ENCODE measurements at places on chromosomes 1 and 21.
A peak's percentile ranks its signal among the peaks of the same experiment; 100 is the strongest.

DNA sequence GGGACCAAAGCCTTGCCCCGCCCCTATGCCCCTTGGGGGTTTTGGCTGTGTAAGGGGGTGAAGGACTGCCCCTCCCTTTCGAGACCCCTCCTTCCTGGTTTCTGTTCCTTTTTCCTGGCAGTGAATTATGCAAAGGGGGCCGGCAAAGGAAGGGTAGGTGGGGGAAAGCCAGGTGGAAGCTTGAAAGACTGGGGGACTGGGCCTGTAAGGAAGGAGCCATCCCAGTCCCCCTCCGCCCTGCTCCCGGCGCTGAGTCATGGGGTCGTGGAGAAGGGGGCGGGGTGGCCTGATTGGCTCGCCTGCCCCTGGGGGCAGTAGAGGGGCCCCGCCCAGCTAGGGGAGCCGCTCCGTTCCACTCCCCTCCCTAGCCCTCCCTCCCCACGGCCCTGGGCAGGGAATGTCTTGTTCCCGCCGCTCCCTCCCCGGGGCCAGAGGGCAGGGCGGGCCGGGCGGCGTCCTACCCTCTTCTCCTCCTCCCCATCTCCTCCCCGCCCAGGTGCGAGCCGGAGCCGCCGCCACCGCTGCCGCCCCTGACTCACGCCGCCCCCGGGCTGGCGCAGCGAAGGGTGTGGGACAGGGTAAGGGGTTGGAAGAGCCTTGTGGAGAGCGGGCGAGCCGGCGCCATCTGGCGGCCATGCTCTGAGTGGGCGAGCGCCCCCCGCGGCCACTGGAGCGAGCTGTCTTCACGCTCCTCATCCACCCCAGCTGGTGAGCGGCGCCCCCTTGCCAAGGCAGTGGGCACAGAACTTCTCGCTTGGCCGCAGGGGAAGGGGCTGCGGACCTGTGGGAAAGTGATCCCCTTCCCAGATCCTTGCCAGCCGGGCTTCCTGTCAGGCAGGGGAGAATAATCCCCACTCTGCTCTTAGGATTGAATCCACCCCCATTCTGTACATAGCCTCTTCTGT lies 14.7 kb downstream of the ZBTB7B start:
- DNase-seq = peak; percentile 83

- no peak for DNase-seq
Measured at GRCh38 chr1:59354709-59355337, 57.9 kb downstream of the FGGY start.

GRCh38 chr1:7042322-7043190 lies 257.3 kb downstream of the CAMTA1 start:
- DNase-seq = peak; percentile 27

- DNase-seq = no peak
Measured at GRCh38 chr21:16022921-16023320, 293.1 kb downstream of the USP25 start.

DNA sequence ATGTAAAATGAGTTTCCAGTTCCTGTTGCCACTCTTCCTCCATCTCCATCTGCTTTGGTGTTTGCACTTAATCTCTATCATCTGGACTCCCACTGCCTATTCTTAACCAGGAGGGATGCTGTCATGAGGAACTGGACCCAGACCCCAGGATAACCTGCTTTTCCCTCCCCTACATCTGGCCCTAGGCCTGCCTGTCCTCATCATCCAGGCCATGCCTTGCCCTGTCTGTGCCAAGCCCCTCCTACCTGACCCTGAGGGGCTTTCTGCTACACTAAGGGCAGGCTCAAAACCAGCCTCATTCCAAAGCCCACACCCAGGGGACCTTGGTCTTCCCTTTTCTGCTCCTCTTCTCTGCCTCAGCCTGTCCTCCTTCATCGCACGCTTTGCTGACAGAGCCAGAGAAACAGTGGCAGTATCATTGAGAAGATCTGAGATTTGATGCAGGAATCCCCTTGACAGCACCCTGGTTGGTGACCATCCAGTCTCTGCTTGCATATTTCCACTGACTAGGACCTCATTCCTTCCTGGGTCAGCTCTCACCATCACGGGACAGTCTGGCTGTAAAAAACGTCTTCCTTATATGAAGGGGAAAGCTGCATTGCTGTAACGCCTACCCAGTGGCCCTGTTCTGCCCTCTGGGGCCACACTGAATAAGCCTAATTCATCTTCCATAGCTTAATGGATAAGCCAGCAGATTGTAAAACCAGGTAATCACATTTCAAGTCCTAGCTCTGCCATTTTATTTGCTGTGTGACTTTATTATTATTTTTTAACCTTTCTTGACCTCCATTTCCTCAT lies 38.8 kb downstream of the PLXNA2 start:
- DNase-seq = no peak

DNA sequence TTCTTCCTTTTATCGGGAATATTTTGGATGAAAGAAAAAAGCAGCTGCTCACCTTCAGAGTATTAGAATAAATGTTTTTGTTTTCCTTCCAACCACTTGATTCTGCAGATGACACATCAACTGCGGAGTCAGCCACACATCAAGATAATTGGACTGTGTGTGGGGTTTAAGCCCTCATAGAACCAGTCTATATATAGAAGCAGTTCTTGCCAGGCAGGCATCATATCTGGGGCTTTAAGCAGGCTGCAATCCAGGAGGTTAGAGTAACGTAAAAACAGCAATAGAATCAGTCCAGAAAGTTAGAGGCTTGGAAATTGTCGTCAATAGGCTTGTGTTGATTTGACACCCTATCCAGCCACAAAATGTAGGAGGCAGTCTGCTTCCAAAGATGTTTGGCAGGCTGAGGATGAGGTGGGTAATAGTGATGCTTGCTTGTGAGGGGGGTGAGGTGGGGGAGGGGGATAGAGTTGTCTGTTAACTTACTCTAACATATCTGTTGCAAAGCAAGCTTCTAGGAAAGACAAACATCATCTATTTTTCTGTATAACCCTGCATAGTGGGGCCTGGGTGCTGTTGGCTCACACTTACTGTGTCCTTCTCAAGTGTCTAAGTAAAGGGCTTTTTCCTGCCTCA lies 64.8 kb downstream of the PEX14 start:
- DNase-seq = no peak

DNA sequence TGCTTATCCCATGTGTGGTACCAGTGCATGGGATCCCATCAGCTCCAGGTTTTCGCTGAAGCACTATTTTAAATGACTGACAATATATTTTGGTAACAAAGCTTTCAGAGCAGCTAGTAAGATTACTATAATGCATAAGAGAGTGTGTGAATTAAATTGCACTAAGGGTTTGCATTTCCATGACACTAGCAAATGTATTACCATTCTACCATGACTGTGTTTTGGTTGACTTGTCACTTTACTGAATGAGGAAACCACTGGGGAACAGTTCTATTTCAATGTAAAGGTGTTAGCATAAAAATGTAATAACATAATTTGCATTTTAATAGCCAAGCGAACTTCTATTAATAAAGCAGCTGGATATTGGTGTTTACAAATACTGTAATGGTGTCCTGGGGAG lies 31.7 kb upstream of the ERO1B start:
- no peak for DNase-seq

GRCh38 chr1:112388436-112388835 lies 7.6 kb upstream of the CTTNBP2NL start:
- DNase-seq = no peak

DNA sequence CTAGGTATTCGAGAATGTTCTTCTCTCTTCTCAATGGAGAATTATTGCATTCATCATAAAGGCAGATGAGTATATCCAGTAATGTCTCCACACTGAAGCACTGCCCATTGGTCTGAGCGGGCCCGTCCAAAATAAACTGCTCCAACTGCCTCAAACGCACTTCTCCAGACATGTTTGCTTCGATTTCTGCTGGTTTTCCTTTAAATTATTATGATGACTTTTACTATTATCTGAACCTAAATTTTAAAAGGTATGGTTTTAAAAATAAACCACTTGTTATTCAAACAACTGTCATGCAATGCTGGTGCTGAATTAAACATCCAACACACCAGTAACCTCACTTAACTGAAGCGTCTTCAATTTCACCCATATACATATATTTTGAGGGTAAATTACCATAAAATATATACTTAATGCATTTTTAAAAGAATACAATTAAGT lies 1.3 kb downstream of the CDC42BPA start:
- peak; percentile 45 for DNase-seq

DNA sequence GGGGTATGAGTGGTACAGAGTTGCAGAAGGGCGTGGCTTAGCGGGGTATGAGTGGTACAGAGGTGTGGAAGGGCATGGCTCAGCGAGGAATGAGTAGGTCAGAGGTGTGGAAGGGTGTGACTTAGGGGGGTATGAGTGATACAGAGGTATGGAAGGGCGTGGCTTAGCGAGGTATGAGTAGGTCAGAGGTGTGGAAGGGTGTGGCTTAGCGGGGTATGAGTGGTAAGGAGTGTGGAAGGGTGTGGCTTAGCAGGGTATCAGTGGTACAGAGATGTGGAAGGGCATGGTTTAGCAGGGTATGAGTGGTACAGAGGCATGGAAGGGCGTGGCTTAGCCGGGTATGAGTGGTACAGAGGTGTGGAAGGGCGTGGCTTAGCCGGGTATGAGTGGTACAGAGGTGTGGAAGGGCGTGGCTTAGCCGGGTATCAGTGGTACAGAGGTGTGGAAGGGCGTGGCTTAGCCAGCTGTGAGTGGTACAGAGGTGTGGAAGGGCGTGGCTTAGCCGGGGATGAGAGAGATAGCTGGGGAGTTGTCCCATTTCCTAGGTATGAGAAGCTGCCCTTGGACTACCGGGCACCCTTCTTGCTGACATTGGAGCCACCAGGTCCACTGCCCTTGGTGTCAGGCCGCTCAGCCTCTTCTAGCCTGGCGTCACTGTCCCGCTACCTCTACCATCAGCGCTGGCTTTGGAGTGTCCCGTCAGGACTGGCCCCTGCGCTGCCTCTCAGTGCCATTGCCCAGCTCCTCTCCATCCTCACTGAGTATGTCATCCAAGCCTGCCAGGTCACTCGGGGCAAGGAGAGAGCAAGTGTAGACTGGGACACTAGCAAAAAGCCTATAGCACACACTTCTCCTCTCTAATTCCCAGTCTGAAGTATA lies 29.8 kb downstream of the HYI start:
- DNase-seq = no peak

DNA sequence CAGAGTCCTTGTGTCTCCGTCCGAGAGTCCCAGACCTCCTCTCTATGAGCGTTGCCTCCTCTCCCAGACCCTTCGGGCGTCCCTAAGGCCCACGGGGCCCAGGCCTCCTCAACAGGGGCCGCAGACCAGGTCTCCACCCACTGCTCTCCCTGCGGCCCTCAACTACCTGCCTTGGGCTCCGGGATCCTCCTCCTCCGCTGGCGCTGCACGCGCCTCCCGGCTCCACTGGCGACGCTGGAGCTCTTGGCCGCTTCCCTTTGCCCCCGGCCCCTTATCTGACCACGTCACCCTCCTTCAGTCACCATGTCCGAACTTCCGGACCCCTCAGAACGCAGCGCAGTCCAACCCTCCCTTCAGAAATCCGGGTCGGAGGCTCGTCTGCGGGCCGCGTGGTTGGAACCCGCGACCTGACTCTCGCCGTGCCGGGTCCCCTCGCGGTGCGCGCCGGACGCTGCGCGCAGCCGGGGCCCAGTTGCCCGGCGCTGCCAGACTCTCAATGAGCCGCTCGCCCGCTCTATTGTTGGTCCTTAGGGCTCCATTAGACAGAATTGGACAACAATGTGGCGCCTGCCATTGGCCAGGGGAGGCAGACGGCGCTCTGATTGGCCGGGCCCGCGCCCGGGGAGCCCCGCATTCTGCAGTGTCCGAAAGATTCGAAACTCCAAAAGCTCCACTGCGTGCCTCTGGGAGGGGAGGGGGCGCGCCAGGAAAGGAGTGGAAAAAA lies at the start of gene DMRTA2:
DMRTA2 (minus strand) TSS at position 498 of the 724 bp plus-strand sequence. CDS start 1,907 bp downstream, outside the sequence.
- no peak for DNase-seq
